ENCODE measurements at places on chromosomes 5 and 9.

GRCh38 chr9:80698725-80699410 lies 990.5 kb downstream of the TLE1 start:
- peak; percentile 3 for DNase-seq

DNA sequence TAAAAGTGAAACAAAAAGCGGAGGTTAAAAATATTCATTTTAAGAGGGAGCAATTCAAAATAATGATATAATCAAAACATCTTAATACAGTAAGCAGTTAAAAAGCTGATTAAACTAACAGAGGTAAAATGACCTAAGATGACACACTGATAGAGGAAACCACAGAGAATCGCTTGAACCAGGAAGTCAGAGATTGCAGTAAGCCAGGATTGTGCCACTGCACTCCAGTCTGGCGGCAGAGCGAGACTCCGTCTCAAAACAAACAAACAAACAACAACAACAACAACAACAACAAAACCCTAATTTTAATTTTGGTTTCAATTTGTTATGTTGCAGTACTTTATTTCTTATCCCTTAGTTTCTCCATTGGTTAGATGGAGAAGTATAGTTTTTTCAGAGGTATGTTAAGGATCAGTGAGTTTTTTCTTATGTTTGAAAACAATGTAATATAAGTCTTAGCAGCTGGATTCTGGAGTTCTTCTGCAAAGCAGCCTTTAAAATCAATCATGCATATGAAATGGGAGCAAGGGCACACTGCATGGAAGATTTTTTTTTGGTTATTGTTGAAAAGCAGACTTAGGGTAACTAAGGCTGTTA lies 58.5 kb downstream of the MLANA start:
- peak; percentile 36 for DNase-seq

GRCh38 chr5:39426051-39426745 lies 1.4 kb upstream of the DAB2 start:
- DNase-seq: no peak

DNA sequence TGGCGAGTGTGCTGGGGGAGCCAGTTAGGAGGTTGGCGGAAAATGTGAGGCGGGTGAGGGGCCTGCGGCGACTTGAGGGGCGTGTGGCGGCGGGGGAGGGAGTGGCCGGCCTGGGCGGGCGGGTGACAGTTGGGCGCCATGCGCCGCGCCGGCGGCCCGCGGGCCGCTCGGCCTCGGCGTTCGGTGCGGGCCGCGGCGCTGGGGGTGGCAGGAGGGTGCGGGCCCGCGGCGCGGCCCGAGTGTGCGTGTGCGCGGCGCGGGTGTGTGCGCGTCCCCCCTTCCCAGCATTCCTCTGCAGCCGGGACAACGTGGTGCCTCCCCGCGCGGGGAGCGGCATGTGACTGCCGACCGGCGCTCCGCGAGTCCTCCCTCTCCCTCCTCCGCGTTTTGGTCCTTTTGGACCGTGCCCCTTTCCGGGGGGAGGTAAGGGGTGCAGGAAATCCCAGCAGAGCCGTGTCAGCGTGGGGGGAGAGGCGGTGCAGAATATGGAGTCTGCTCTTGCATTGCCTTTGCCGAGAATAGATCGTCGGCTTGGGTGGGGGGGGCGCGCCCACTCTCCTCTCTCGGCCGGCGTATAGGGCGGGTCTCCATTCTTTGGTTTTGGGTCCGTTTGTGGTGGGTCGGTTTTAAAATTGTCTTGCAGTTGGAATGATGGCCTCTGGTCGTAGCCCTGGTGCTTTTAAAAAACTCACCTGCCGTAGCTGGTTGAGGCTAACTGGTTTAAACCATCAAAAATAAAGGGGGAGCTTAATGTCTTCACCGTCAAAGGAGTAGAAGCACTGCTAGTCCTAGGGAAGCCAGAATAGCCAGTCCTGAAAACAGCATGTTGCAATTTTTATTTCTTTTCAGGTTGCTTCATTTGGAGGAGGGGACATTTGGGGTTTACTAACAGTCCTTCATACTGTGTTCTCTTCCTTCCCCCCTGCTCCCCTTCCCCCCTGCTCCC lies 2.0 kb downstream of the LARP1 start:
- DNase-seq: peak; percentile 47

DNA sequence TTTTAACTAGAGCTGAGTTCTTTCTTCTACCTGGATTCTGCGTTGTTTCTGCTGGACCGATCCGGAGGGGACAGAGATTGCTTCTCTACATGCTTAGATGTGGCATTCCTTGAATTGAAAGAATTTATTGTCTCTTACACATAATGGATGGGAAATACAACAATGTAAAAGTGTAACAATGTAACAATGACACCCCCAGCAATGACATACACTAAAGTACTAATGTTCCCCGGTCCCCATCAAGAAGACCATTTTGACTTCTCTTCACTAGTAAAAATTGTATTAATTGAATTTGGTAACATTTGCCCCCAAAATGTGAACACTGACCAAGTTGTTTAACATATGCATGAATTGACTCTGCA lies 760.2 kb downstream of the TAF11L14 start:
- DNase-seq: no peak

DNA sequence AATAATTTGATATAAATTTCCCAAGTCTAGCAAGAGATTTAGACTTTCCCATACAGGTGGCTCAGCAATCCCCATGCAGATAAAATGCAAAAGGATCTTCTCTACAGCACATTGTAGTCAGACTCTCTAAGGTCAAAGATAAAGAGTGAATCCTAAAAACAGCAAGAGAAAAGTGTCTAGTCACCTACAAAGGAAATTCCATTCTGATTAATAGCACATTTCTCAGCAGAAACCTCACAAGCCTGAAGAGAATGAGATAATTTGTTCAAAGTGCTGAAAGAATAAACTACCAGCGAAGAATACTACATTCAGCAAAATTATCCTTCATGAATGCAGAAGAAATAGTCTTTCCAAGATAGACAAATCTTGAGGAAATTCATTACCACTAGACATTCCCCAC lies 493.3 kb downstream of the PRELID2 start:
- peak; percentile 64 for DNase-seq

- peak; percentile 39 for DNase-seq
Observed at GRCh38 chr9:22165144-22165543, 156.0 kb upstream of the CDKN2B start.

GRCh38 chr5:92525131-92525530 lies 1055.9 kb downstream of the NR2F1-AS1 start:
- DNase-seq: peak; percentile 48

DNA sequence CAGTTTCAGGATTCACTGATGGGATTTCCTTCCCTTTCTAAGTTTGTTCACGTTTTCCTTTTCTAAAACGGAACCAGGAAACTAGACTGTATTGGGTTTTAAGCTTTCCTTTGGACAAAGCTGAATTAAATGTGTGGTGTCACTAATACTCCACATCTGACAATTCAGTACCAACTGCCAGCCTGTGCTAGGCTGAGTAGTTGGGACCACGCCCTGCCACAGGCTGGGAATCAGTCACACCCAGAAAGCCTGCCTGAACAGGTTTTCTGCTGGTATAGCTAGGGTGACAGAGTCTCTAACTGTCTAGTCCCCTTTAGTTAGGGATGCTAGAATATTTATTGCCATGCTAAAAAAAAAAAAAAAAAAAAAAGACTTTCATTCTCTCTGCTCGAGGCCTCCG lies 15.6 kb downstream of the SPACA9 start:
- no peak for DNase-seq

GRCh38 chr5:93596310-93596675 lies 13.3 kb downstream of the NR2F1 start:
- no peak for DNase-seq

GRCh38 chr5:31638748-31639418 lies at the start of gene PDZD2:
Gene PDZD2, plus strand, starts transcription at chr5:31639131.
- peak; percentile 41 for DNase-seq

- DNase-seq: no peak
Observed at GRCh38 chr9:87766697-87767096, 40.8 kb downstream of the CTSL start.

- peak; percentile 76 for DNase-seq
Observed at GRCh38 chr5:177232761-177233160, 70.8 kb downstream of the RAB24 start.

- DNase-seq: no peak
Observed at GRCh38 chr5:119322312-119322947, 33.4 kb upstream of the TNFAIP8 start.

DNA sequence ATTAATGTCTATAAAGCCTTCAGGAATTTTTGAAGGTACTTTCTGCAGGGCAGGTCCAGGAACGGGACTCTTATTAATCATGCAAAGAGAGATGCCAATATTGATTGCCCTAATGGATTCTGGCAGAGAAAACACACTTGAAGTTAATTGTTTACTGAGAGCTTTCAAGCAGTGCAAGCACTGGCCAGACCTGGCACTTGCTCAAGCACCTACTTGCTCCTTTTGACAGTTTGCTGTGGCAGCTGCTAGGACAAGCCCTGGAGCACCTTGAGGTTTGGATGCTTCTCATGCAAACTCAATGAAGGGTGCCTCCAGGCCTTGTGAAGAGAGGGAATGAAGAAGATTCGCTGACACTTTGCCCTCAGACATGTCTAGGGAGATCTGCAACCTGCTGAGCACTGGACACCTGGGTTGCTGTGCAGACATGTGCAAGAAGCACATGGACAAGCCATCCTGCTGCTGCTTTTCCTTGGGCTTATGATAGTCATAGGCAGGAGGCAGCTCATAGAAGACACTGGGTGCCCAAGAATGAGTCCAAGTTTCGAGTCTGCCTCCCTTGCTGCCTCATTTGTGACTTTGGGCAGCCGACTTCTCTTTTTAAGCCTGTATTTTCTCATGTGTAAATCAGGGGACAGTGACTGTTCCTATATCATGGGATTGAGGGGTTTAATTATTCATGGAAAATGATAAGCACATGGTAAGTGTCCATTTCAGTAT lies 88.8 kb upstream of the EQTN start:
- no peak for DNase-seq

DNA sequence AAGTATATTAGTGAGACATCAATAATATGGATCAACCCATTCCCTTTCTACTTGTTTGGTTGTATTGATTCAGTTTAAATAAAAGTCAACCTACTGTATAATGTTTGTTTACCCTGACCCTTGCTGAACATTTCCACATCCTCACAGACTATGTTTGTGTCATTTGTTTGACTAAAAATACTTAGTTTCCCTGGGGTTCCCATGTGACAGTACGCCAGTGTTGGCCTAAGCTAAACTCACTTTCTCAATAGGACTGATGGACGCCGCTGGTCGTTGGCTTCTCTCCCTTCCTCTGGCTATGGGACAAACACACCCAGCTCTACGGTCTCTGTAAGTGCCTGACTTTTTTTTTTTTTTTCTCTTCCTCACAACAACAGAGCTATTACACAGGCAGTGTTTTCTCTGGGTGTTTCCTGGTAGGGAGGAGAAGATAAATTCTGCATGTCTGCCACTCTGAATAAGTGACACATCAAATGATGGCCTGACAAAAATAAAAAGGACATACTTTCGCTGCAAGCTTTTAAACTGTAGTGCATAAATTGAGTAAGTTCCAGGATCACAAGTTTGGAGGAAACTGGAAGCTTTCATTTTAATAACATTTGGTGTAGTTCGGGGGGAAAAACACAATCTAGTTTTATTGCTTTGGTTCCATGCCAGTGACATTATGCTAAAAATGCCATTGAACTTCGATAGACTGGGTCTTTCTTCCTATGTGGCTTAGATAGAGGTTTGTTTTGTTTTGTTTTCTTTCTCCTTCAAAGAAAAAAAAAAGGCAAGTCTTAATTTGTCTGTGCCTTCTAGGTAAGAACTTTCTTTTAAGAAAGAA lies 101.0 kb downstream of the CD180 start:
- DNase-seq: peak; percentile 57

- DNase-seq: no peak
Observed at GRCh38 chr5:147170603-147171002, 64.2 kb upstream of the STK32A start.

DNA sequence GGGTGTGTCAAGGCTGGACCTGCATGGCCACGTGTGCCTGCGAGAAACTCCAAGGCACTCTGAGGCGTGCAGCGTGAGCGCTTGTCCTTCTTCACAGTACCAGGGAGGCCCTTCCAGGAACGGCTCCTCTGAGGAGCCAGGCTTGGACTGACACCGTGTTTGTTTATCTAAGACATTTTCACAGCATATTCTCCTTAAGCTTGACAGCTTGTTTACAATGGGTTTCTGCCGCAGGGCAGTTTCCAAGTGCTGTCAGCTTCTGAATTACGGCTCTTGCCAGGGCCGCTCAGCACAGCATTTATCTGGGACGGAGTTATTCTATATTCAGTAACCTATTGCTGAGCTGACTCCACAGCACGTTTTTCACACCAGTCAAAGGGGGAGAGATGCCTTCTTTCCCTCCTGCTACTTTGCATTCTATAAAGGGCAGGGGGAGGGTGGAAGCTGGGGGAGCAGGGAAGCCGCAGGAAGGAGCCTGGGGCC lies 98.4 kb downstream of the LMNB1 start:
- DNase-seq: peak; percentile 84

GRCh38 chr9:123771690-123772089 lies 158.2 kb downstream of the DENND1A start:
- DNase-seq: no peak

DNA sequence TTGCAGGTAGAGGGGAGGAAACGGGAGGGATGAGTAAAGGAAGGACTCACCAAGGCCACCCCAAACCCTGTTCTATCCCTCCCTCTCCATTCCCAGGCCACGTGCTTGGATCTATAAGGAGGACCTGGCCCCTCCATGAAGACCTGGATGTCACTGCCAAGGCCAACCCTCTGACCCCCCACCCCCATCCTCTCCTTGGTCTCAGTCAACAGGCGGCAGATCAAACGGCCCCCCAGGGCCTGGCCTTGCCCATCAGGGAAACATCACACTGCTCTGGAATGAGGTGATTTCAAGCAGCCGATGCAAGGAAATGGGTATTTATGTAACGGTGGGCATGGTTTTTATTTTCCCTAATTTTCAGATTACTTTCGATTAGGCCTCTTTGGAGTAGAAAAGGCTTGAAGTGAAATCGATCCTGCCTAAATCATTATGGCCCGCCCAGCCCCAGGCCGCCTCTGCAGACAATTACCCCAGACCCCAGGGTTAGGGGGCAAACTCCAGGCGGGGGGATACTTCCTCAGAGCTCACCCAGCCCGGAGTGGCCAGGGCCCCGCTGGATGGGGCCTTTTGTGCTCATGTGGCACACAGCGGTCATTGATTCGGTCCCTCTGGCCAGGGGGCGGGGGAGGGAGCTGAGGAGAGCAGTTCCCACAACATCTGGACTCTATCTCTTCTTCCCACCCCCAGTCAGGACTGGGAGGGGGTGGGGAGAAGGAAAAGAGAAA lies 125.3 kb downstream of the PHF2 start:
- no peak for DNase-seq

GRCh38 chr9:22237497-22238363 lies 208.9 kb upstream of the DMRTA1 start:
- peak; percentile 96 for DNase-seq

DNA sequence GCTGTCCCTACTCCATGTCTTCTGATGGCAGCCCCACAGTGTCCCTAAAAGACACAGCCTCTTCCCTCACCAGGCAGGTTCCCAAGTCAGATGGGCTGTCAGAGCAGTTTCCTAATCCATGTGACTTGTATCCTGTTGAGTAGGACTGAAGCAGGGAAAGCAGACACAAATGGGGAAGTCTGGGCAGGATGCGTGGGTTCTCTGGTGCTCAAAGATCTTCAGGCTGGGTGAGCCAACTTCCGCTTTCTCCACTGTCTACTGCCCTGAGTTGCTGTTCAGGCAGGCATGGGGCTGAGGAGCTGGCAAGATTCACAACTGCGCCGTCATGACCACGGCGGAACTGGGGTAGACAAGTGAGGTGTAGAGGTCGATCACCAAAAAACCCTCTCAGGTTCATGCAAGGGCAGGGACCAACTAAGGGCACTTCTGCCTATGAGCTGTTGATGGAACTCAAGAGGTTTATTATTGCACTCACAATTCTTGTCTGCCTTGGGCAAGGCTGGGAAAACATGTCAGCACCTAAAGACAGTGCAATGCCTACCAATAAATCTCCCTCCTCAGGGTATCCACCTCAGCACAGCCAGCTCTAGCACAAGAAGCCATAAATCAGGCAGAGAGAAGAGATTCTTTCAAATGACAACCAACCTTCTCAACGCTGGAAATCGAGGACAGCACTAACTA lies 83.4 kb downstream of the RAPGEF1 start:
- no peak for DNase-seq

Data from iris pigment epithelial cell (primary cell).